IMR-90 (cell line): ENCODE measurements at places on chromosomes 1 and 21. TPM values are rescaled to one million over a fixed set of nuclear protein-coding genes. Genes with fewer than 3 reads are reported as not detected.
A peak's percentile ranks its signal among the peaks of the same experiment; 100 is the strongest.

DNA sequence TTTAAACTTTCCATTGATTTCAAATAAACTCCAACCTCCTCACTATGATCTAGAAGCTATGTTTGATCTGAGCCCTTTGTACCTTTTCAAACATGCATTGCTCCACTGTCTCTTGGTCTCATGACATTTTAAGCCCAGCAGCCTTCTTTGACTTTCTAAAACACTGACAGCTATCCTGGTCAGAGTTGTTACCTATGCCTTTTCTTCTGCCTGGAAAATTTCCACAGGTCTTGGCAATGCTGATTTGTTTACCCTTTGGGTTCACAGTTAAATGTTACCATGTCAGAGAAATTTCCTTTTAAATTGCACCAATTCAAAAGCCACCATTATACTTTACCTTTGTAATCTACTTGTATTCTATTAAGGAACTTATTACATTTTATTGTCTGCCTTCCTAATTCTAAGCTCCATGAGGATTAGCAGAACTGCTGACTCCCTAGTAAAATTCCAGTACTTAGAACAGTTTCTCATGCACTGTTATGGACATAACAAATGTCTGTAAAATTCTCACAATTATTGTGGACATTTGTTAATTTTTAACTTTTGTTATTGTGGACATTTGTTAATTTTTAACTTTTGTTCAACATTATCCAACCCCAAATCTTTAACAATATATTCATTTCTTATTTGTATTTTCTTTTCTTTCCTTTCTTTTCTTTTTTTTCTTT, 1064.4 kb downstream of the NCAM2 start:
- H3K4me3 ChIP-seq: no peak overlapping the region
- no peaks in the 10 kb centered on the region for H3K27me3 ChIP-seq
- DNase-seq: no peak
- no peak overlapping the region for H3K27ac ChIP-seq

DNA sequence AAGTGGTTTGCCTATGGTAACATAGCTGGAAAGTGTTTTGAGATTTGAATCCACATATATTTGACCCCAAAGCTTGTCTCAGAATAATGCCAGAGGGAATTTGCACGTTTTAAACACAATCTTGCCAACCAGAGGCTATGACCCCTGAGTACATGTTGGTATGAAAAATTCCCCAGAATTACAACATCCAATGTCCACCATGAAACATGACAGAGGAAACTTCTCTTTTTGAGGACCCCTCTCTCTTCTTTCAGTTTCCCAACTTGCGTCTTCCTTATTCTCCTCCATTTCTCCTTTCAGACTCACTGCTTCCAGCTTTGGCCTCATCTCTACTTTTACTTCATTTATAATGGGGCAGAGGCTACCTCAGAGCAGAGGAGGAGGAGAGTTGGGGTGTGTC, 5.5 kb upstream of the KCNJ9 start:
- H3K4me1 ChIP-seq: no peaks in the 10 kb centered on the region
- H3K36me3 ChIP-seq: no peaks in the 10 kb centered on the region
- H3K27me3 ChIP-seq: peaks cover 54% of the 10 kb centered on the region
- DNase-seq: no peak
- no peak overlapping the region for H3K4me3 ChIP-seq

DNA sequence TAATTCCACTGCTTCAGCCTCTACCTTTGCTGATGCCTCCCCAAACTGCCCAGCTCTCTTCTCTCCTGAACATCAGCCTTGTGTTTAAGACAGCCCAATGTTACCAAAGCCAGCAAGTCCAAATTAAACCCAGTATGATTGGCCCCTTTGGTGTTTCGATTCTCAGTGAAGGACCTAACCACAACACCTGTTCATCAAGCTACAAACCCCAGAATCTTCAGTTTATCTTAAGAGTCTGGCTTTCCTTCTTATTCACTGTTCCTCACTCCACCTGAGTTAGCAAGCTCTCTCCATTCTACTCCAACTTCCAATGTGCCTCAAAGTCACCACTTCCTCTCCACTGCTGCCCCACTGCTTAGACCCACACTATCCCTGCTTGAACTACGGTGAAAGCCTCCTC, 25.5 kb upstream of the ITPKB start:
- no peak for DNase-seq
- peaks cover 6% of the 10 kb centered on the region for H3K4me1 ChIP-seq
- H3K27ac ChIP-seq: no peak overlapping the region
- no peaks in the 10 kb centered on the region for H3K36me3 ChIP-seq

The HMGCL gene
- total RNA-seq: 31.9 and 33.5 TPM in 2 replicates

The PGLYRP3 gene
- total RNA-seq: not detected in 2 replicates

The POTED gene
- total RNA-seq: not detected in 2 replicates

DNA sequence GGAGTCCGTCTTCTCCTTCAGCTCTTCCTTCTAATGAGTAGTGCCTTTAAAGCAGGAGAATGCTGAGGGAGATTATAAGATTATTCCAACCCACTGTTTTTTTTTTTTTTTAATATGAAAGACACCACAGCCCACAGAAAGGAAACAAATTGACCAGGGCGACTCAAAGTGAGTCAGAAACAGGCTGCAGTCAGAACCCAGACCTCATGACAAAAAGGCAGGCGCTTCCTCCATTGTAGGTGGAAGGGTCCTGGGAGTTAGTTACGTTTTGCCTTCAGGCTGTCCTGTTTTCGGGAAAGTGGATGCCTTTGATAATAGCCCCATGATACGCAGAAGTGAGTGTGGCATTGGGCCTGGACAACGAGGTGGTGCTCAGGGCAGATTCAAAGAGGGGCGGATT, 21.0 kb downstream of the PLXNA2 start:
- no peaks in the 10 kb centered on the region for H3K36me3 ChIP-seq
- peak; percentile 51 for DNase-seq
- H3K4me1 ChIP-seq: peaks cover 24% of the 10 kb centered on the region
- no peak overlapping the region for H3K4me3 ChIP-seq
- no peaks in the 10 kb centered on the region for H3K27me3 ChIP-seq

The GATAD2B gene
- total RNA-seq: 3.8 and 5.6 TPM in 2 replicates
